ENCODE measurements at places on chromosomes 16 and 17.

- no peak for DNase-seq
These were observed 58.1 kb downstream of the ZFHX3 start for GRCh38 chr16:72989579-72990551.

GRCh38 chr17:48016112-48016511, 21.5 kb downstream of the COPZ2 start:
- DNase-seq = no peak

DNA sequence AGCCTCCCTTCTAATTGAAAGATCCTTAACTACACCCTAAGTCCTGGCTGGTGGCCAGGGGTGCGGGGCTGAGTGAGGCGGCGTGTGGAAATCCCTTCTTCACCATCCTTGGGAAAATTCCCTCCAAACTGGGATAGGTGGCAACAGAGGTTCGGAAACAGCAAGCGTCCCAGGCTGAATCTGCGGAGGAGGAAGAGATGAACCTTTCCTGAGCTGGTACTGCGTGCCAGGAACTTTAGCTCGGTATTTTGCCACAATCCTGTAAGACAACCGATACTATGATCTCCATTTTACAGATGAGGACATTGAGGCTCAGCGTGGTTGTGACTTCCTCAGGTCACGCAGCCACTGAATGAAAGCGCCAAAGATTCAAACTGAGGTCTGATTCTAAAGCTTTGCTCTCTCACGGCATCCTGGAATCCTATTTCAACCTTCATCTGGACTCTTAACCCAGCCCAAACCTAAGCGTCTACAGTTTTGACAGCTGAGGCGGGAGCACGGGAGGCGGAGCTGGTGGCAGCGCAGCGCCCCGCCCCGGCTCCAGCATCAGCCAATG, 583 bp upstream of the CYLD start:
- no peak for DNase-seq

GRCh38 chr17:5286846-5287245, 4.8 kb downstream of the RABEP1 start:
- DNase-seq = no peak

DNA sequence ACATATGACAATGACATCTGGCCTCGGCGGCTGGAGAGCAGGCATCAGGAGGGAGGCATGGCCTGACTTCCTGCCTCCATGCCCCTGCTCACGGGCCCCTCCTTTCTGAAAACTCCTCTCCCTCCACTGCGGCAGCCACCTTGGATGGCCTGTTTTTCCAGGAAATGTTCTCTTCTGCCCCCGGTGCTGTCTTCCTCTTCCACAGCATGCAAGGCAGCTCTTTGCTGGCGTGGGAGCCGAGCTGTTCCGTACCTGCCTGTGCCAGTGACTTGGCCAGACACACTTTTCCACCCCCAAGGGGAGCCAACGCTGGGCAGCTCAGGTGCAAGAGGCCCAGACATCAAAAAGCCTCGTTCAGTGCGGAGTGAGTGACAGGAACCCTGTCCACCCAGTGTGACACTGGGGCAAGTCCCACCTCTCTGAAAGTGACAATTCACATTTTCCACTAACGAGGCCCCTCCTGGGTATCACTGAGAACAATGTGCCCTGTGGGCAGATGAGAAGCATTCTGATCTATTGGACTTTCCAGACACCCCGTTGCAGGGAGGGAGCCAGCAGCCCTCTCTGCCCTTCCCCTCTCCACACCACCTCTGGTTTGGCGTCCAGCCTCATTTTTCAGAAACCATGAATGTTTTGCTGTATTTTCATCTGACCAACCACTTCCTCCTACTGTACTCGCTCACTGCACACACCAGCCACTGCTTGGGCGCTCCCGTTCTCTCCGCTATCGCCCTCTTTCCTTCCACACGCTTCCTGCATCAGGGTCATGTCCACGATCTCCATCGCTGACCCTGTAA, 31.2 kb downstream of the NSMCE1 start:
- DNase-seq = peak; percentile 77

DNA sequence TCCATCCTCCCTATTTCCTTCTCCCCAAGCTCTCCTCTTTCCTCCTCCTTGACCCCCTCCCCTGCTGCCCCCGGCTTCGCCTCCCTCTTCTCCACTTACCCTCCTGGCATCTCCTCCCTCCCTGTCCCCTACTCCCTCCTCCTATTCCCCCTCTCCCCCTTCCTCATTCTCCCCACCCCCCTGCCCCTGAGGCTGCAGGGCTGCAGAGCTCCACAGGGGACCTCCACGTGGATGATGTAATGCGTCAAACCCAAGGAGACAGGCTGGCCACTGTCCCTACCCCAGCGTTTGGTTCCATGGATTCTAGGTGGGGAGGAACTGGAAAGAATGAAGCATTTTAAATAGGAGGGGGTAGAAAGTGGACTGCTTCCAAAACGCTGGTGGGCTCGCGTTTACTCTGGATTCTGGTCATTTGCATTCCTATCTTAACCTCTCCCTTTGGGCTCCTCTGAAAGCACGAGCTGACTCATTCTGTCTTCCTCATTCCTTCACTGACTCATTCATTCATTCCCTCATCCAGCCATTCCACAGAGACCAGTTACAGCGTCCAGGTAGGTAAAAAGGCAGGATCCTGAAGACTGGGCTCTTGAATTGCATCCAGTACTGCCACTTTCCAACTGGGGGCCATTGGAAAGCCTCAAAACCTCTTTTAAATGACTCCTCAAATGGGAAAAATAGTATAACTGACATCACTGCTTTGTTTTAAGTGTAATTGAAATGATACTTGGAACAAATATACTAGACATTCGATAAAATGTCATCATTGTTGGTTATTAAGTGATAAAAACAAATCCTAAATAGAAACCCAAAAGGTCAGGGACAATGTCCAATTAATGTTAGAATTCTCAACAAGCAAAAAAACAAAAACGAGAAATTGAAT, 943 bp upstream of the COTL1 start:
- no peak for DNase-seq

DNA sequence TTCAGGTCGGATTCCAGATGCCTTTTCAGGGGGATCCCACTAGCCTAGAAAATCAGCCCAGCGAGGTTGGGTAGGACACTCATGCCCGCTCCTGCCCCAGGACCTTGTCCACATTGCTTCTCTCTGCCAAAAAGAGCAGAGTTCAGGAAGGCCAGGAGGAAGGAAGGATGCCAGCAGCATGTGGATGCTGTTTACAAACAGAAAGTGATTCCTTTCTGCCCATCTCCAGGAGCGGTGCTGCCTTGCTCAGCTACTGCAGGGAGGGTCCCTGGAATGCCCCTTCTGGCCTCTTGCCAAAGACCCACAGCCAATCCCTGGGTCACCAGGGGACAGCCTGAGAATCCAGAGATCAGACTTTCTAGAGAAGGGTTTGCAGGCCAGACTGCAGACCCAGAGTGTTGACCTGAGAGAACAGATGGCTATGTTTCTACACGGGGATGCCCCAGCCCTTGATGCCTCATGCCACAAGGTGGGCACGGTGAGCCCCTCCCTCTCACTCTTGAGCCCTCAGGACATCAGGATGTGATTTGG, 32.3 kb upstream of the EMP2 start:
- DNase-seq = no peak

- no peak for DNase-seq
These were observed 31.0 kb upstream of the BHLHA9 start for GRCh38 chr17:1239210-1239609.

DNA sequence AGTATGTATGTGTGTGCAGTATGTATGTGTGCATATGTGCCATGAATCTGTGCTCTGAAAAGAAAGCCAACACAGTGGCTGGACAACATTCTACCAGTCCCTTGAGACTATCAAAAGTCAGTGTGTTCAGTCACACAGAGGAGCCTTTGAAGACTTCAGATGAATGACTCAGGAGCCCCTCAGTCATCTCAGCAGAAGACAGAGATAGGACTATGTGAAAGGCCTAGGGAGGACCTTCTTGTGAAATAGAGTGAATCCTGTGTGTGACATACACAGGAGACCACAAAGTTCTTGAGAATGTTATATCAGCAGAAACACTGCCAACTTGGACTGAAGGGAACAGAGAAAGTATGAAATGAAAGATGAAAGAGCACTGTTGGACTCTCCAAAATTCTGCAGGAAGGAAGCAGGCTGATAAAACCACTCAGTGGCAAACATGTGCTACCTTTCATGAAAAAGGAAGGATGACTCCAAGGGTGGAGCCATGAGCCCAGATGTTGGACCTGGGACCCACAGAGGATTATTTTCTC, 108.4 kb downstream of the METRNL start:
- DNase-seq = no peak

- no peak for DNase-seq
These were observed 114.2 kb downstream of the METRNL start for GRCh38 chr17:83193336-83194185.

DNA sequence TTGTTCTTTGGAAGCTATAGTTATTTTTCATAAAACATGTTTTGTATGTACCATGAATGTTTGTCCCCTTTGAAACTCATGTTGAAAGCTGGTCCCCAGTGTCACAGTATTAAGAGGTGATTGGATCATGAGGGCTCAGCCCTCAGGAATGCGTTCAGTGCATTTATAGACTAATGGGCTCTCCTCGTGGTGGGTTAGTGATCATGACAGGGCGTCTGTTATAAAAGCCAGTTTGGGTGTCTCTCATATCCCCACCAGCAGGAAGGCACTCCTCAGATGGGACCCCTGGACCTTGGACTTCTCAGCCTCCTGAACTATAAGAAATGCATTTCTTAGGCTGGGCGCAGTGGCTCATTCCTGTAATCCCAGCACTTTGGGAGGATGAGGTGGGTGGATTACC, 10.4 kb downstream of the BANP start:
- DNase-seq = no peak

DNA sequence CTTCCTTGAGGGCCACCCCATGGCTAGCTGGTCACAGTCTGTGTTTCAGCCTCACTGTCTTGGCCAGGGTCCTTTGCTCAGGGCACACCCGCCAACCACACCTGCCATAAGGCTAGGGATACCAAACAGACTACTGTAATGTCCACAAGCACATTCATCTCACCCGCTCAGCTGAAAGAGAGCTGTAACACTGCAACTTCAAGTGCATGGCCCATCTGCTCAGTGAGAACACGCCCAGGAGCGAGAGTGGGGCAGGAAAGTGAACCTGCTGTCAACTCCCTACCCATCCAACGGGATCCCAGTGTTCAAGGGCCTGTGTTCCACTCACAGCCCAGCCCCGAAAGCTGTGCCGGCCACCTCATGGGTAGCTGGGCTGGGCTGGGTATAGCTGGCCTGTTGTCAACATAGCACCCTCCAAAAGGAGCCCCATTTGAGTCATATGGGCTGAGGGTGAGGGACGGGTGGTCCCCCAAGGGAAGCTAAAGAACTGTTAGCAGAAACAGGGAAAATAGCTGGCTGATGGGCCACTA, 55.7 kb downstream of the SCNN1B start:
- DNase-seq = no peak

Measured in stimulated activated CD4-positive, alpha-beta T cell treated with anti-CD3 and anti-CD28 coated beads, Interleukin-2, amount 100 ng/mL, for 24 hours (primary cell).